ENCODE measurements at places on chromosomes 13 and 19. TPM values are rescaled to one million over a fixed set of nuclear protein-coding genes. Genes with fewer than 3 reads are reported as not detected.

The CLEC17A gene
- under 0.01 TPM for total RNA-seq

The FAM32A gene
- total RNA-seq, result 125 TPM

The NCAN gene
- total RNA-seq, result under 0.01 TPM

The FBXO27 gene
- 0.58 TPM for total RNA-seq

The DCLK1 gene
- total RNA-seq, result 19.5 TPM

The AKAP11 gene
- total RNA-seq, result 33.9 TPM

The ADGRL1 gene
- total RNA-seq, result 2.0 TPM

The ZNF850 gene
- total RNA-seq, result 0.83 TPM

The FXYD7 gene
- total RNA-seq, result not detected

The NLRP11 gene
- not detected for total RNA-seq

The CYP4F2 gene
- not detected for total RNA-seq

The MEIS3 gene
- 61.9 TPM for total RNA-seq

The ZNF536 gene
- 0.99 TPM for total RNA-seq

The SIGLEC12 gene
- total RNA-seq, result not detected

The SRRM5 gene
- total RNA-seq, result 0.17 TPM

The CXCL17 gene
- not detected for total RNA-seq

The C19orf81 gene
- total RNA-seq, result not detected

The SYNGR4 gene
- total RNA-seq, result not detected

The ZNF780B gene
- 14.9 TPM for total RNA-seq

The SHANK1 gene
- 7.3 TPM for total RNA-seq

The APC2 gene
- total RNA-seq, result 0.83 TPM

The CADM4 gene
- 3.8 TPM for total RNA-seq

The GJB2 gene
- total RNA-seq, result 0.29 TPM

The OR10H1 gene
- not detected for total RNA-seq

The SYDE1 gene
- 30.4 TPM for total RNA-seq

The ZNF729 gene
- total RNA-seq, result not detected

The WDR87 gene
- under 0.01 TPM for total RNA-seq

The NALCN gene
- 1.8 TPM for total RNA-seq

The ADGRE2 gene
- not detected for total RNA-seq

The CD177 gene
- 0.17 TPM for total RNA-seq

The HPN gene
- not detected for total RNA-seq

The LENG8 gene
- total RNA-seq, result 83.2 TPM

The ZSCAN4 gene
- not detected for total RNA-seq

The C19orf33 gene
- not detected for total RNA-seq

The MIA gene
- 0.83 TPM for total RNA-seq

The HSD17B14 gene
- 6.0 TPM for total RNA-seq

The KL gene
- 0.15 TPM for total RNA-seq

The MBD3 gene
- total RNA-seq, result 107 TPM

The CBLC gene
- not detected for total RNA-seq

The ATF5 gene
- total RNA-seq, result 19.9 TPM

The BRME1 gene
- total RNA-seq, result 0.73 TPM

The SIGLEC5 gene
- total RNA-seq, result not detected

The PLPP2 gene
- total RNA-seq, result 76.9 TPM

The TEX29 gene
- not detected for total RNA-seq

The EDDM13 gene
- total RNA-seq, result not detected

The KRI1 gene
- 5.7 TPM for total RNA-seq

Data from smooth muscle cell of trachea (primary cell).